AG08396 (cell line): ENCODE measurements at places on chromosomes 5 and 9.

DNA sequence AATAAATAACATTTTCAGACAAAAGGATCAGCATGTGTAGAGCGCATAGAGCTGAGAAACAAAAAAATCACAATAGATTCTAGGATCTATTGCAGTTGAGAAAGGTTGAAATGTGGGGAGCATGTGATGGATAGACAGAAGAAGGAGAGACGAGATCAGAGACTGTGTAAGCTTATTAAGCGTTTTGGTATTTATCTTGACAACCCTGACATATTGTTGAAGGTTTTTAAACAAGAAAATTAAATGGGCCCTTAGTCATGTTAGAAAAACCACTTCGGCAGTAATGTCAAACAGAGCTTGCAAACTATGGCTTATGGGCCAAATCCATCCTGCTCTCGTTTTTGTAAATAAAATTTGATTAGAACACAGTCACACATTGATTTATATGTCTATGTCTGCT is 200.5 kb upstream of the KLF4 start:
- DNase-seq, result no peak

GRCh38 chr9:36872641-36873040 is 161.4 kb downstream of the PAX5 start:
- no peak for DNase-seq

DNA sequence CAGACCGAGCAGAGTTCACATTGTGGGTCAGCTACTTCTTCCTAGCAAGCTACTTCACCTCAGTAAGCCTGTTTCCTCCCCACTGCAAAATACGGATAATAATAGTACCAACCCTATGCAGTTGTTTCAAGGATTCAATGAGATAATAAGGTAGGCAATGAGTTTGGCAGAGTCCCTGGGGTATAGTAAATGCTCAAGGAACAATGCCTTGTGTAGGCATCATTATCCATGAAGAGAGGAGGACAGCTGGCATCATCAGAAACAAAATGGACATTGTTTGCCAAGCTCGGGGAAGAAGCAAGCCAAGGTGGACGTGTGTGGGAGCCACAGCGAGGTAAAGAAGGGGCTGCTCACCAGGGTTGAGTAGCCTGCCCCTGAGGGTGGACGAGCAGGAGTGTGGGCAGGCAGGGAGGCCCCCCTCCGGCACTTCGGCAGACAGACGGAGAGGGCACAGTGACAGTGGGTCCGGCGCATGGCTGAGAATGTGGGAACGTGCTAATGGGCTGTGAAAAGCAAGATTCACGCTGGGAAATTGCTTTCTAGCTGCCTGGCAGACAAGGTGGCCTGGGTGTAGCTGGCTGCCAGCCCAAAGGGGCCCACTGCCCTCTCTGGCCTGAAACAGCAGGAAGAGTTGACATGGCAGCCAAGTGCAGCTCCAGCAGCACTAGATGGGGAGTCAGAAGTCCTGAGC is 10.1 kb downstream of the CAMK2A start:
- DNase-seq, result no peak

- DNase-seq, result peak; percentile 58
Observed at GRCh38 chr9:89153232-89154017, 25.2 kb downstream of the SHC3 start.

DNA sequence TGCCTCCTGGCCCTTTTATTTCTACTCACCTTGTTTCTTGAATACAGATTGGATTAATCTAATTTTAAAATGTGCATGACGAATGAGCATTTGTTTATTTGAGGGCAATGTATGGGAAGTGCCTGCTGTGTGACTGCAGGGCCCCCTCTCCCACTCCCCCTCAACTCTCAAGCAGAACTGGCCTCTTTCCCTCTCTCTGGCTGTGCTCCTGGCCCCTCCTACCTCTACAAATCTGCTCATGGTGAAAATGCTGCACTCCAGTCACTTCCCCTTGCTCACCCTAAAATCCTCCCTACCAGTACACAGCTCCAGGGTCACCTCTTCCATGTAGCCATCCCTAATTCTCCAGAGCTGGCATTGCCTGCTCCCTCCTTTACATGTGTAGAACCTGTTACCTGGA is 17.2 kb upstream of the NDST1 start:
- DNase-seq, result no peak

- no peak for DNase-seq
Observed at GRCh38 chr5:107915176-107915812, 244.6 kb upstream of the EFNA5 start.

- DNase-seq, result no peak
Observed at GRCh38 chr5:167905919-167906853, 385.3 kb upstream of the WWC1 start.

DNA sequence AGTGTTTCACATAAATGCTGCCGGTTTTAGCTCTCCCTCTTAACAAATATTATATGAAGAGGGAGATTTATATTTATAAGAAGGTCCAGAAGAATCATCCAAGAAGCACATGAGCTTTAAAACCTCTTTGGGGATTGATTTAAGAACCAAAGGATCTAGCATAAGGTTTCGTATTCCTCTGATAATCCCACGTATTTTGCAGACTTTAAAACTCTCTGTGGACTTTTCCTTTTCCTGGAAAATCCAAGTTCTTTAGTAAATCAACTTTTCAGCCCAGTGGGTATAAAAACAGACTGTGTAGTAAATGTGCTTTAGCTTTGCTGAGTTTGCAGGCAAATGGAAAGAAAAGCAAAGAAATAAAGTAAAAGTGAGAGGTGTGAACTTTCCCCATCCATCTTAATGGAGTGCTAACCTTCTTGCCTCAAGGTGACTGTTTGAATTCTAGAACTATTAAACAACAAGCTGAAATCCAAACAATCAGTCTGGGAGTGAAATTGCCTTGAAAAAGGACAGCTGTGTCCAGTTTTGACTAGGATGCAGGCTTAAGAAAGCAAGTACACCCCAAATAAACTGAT is 363.4 kb upstream of the SLC24A2 start:
- DNase-seq, result no peak

GRCh38 chr5:131589510-131590348 is 45.3 kb downstream of the RAPGEF6 start:
- peak; percentile 56 for DNase-seq

- DNase-seq, result no peak
Observed at GRCh38 chr5:61311836-61312808, 19.9 kb upstream of the ZSWIM6 start.

DNA sequence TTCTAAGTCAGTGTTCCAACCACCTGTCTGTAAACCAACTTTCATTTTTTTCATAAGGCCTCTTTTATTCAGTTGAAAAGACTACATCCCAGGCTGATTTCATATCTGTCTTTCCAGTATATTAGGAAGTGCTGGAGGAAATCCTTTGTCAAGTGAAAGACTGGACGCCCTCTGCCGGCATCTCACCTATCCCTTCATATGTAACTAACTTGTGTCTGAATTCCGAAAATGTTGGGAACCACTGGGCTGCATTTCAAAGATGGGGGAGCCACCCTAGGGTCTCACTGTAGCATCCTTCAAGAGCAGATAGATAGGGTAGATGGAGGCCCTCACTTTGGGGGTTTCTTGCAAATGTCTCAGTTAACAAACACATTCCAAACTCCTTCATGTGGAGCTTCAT is 569.8 kb downstream of the CTNND2 start:
- no peak for DNase-seq

DNA sequence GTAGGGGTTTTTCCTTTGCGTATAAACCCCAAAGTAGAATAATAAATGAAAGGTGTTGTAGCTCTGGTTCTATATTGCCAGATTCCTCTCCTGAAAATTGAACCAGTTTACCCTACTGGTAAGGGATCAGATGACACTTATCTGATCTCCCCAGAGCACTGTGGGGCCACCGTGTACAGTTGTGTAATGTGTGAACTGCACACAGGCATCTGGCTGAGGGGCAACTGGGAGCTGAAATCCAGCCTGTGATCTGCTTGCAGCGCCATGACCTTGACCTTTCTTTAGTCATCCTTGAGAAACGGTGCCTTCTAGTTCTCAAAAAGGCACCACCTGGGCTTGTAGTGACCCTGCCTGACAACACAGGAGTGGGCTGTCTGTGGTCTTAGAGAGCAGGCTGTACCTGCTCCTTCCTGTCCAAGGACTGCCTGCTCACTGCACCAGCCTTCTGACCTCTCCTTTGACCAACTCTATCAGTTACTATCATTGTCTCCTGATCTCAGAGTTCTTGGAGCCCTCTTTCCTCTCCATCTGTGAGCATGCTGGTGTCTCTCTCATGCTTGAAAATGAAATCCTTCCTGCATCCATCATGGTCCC is 40.2 kb downstream of the PDE6A start:
- DNase-seq, result no peak

DNA sequence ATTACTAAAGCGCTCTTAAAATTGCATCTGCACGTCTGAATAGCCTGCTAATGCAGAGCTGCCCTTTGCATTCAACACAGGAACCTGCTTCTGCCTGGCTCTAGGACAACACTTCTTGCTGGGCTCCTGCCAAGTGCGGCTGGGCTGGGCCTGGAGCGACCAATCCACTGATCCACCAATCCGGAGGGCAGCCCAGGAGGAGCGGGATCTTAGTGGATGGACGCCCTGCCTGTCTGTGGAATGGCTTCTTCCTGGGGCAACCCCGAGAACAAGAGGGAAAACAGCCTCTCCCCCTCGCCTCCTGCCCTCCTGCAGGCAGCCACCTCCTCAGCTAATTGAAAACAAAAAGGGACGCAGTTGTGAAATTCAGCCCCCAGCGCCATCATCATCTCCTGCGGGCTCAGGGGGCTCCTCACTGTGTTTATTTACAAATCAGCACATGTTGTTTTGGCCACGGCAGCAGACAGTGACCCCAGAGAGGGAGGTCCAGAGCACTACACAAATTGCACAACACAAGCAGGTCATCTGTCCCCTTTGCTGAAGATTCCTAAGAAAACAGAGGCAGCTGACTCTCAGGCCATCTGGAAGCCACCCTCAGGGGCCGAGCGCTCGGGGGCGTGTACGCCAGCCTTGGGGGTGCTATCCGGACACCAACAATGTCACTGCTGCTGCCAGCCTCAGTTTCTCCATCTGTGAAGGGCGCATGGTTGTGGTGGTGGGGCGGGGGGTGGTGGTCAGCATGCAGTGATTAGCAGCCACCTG is 57.3 kb downstream of the GADD45G start:
- peak; percentile 96 for DNase-seq

DNA sequence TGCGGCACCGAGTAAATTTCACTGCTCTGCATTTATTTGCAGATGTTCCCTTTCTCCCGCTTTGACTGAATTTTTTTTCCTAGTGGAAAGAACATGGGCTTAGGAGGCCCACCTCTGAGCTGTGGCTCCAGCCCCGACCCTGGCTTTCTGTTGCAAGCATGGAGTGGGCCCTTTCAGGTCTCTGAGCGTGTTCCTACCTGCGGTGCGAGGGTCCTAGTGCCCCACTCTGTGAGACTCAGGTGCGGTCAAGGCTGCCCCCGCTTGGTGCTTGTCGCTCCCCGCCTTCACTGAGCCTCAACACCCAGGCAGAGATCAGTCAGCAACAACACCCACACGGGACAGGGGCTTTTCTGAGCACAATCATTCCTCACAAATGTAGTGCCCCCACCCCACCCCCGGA is 32.0 kb downstream of the SLC6A3 start:
- DNase-seq, result no peak

- DNase-seq, result peak; percentile 44
Observed at GRCh38 chr5:32506799-32507198, 62.3 kb upstream of the ZFR start.

- no peak for DNase-seq
Observed at GRCh38 chr5:170273968-170274710, 23.4 kb downstream of the LCP2 start.

GRCh38 chr9:86573886-86574285 is 219.7 kb upstream of the TUT7 start:
- no peak for DNase-seq

DNA sequence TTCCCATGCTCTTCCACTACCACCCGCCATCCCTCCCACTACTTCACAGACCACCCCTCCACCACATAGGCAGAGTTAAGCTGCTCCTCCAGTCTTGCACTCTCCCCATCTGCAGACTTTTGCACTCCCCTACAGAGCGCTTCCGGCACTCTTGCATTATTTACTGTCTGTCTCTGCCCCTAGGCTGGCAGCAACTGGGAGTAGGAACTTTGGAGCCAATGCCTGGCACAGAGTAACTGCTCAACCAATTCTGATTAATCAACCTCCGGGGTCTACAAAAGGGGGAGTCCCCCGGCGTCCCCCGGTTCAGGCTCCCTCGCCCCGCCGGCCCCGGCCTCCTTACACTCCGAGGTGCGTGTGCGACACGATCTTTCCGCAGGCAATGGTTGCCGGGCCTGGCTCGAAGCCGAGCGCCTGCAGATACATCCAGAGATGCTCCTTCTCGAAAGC is 498 bp downstream of the HAUS6 start:
- DNase-seq, result peak; percentile 24

- no peak for DNase-seq
Observed at GRCh38 chr5:96159043-96159442, 197.4 kb upstream of the ELL2 start.

DNA sequence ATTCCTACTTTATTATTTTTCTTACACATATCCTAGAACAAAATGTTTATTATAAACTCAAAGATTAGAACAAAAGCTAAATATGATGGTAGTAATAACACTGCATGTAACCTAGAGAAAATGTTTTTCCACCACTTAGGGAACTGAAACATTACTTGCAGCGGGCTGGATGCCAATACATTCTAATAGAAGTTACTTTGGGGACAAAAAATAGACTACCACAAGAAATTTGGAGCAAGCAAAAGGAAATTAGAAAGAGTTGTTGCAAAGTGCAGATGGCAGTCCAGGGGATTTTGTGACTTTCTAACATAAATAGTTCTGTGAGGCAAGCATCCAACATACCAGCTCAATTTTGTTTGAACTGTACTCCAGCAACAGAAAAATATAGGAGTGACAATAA is 255.3 kb upstream of the GRIN3A start:
- DNase-seq, result no peak

GRCh38 chr5:61431923-61432620 is 100.0 kb downstream of the ZSWIM6 start:
- no peak for DNase-seq

GRCh38 chr9:121895358-121895757 is 197.8 kb downstream of the TTLL11 start:
- DNase-seq, result no peak

- DNase-seq, result no peak
Observed at GRCh38 chr5:16994565-16994964, 58.5 kb upstream of the MYO10 start.

- no peak for DNase-seq
Observed at GRCh38 chr9:110189559-110190320, 18.2 kb downstream of the C9orf152 start.

- DNase-seq, result no peak
Observed at GRCh38 chr9:101791938-101792337, 53.5 kb upstream of the GRIN3A start.

DNA sequence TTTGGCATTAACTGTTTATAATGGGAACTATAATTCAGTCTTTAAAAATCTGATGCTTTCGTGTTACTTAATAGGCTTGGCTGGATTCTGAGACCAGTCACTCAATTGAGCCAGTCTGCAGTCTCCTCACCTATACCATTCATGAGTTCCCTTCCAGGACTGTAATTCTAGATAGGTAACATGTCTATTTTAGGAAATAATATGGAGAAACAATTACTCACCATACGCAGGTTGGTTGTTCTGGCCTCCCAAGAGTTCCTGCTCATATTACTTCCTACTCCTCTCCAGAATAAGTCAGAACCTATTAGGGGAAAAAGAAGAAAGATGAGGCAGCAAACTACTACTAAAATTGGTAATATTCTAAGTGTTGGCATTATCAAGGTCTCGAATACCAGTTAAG is 4.5 kb upstream of the IARS1 start:
- no peak for DNase-seq

- DNase-seq, result peak; percentile 97
Observed at GRCh38 chr5:140113699-140114263, at the start of gene PURA. Gene PURA (plus strand): TSS chr5:140114109. CDS start chr5:140114182, 73 bp downstream.
